ENCODE measurements at places on chromosomes 1 and 21.

DNA sequence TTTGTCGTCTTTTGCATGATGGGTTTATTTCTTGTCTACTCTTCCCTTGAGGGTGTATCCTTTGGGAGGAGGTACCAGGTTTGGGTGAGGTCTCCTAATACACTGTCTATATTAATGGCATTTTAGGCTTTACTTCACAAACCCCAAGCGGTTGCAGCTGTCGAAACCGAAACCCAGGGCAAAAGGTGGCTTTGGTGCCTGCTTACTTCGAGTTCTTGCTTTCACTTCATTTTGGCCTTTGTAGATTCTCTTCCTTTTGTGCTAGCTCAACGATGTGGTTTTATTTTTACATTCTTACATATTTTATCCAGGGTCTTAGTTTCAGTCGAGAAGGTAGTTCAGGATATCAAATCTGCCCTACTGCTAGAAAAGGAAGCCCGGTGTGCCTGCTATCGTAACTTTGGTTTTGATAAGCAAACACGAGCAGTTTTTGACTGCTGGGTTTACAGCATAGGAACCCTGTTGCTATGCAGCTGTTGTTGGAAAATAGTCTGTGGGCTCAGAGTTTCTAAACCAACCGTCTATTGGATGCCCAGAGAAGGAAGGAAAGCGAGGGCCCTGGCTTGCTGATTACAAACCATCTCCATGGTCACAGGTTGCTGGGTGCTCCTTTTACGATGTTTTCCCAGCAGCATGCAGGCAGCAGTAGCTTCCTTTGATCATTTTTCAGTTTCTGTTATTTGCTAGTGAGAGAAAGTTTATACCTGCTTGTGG, 9.8 kb upstream of the TSPAN2 start:
- DNase-seq: peak; percentile 73

- DNase-seq: peak; percentile 48
Observed at GRCh38 chr21:42818328-42818749, 61.0 kb downstream of the WDR4 start.

GRCh38 chr1:94160811-94161210, 39.9 kb upstream of the ABCA4 start:
- no peak for DNase-seq

DNA sequence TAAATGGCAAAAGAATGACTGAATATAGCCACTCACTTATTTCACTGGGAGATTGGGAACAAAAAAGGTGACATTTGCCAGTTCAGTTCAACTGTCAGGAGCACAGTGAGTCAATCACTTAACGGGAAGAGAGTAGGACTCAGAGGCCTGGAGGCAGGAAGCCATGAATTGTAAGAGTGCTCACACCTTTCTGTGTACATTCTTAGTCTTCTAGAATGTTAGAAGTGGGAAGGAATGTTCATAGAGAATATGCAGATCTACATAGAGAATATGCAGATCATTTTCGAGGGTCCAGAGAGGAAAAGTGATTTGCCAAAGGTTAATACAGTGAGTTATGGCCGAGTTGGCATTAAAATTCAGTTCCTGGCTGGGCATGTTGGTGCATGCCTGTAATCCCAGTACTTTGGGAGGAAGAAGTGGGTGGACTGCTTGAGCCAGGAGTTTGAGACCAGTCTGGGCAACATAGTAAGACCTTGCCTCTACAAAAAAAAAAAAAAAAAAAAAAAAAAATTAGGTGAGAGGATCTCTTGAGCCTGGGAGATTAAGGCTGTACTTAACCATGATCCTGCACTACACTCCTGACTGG, 8.3 kb downstream of the IL20 start:
- no peak for DNase-seq

GRCh38 chr1:37472281-37472680, 2.1 kb upstream of the ZC3H12A start:
- DNase-seq: no peak

GRCh38 chr1:76577525-76578185, 289.6 kb upstream of the ST6GALNAC5 start:
- no peak for DNase-seq

Data from effector CD4-positive, alpha-beta T cell (primary cell).